ENCODE measurements at places on chromosomes 2 and 18. TPM values are rescaled to one million over a fixed set of nuclear protein-coding genes. Genes with fewer than 3 reads are reported as not detected.

Gene SCYGR5
- total RNA-seq = not detected

Gene TRIM54
- 0.13 TPM for total RNA-seq

Gene POMC
- not detected for total RNA-seq

Gene CFAP221
- total RNA-seq = not detected

Gene KIF3C
- 10.2 TPM for total RNA-seq

Gene TYMS
- 59.2 TPM for total RNA-seq

Gene DLGAP1
- not detected for total RNA-seq

Gene ERCC3
- 46.0 TPM for total RNA-seq
